ENCODE measurements at places on chromosomes 5 and 9. TPM values are rescaled to one million over a fixed set of nuclear protein-coding genes. Genes with fewer than 3 reads are reported as not detected.

Gene C5orf52
- not detected for total RNA-seq

Gene TERT
- total RNA-seq, result 0.85 TPM

Gene PFN3
- total RNA-seq, result not detected

Gene NPR3
- 16.0 TPM for total RNA-seq

Gene PCDHA12
- 5.8 TPM for total RNA-seq

Gene IFNE
- not detected for total RNA-seq

Gene PRDM12
- total RNA-seq, result not detected

Gene SNCAIP
- total RNA-seq, result 8.1 TPM

Gene RNF183
- total RNA-seq, result not detected

Gene SLC9A3
- total RNA-seq, result 12.3 TPM

Gene AMBP
- not detected for total RNA-seq

Gene LHX3
- not detected for total RNA-seq

DNA sequence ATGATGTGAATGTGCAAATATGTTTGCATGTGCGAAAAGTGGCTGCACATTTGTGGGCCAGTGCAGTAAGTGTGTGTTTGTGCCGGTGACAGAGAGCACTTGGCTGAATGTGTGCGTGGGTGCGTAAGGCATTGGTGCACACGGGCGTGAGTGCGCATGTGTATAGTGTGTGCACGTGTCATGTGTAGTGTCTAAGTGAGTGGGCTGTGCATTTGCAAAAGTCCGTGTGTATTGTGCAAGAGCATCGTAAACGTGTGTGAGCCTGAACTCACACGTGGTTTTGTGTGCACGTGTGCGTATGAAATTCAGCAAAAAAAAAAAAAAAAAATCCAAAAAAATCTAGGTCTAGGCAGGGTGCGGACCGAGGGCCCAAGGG lies 6.5 kb upstream of the EBF1 start:
- DNase-seq, result no peak

- no peak for DNase-seq
These were observed 4.3 kb downstream of the MTRR start for GRCh38 chr5:7873216-7873615.

DNA sequence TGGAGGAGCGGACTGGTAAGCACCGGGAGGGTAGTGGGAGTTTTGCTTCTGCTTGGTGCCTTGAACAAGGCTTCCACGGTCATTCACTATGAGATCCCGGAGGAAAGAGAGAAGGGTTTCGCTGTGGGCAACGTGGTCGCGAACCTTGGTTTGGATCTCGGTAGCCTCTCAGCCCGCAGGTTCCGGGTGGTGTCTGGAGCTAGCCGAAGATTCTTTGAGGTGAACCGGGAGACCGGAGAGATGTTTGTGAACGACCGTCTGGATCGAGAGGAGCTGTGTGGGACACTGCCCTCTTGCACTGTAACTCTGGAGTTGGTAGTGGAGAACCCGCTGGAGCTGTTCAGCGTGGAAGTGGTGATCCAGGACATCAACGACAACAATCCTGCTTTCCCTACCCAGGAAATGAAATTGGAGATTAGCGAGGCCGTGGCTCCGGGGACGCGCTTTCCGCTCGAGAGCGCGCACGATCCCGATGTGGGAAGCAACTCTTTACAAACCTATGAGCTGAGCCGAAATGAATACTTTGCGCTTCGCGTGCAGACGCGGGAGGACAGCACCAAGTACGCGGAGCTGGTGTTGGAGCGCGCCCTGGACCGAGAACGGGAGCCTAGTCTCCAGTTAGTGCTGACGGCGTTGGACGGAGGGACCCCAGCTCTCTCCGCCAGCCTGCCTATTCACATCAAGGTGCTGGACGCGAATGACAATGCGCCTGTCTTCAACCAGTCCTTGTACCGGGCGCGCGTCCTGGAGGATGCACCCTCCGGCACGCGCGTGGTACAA lies 556 bp downstream of the PCDHGC3 start:
- DNase-seq, result peak; percentile 78

DNA sequence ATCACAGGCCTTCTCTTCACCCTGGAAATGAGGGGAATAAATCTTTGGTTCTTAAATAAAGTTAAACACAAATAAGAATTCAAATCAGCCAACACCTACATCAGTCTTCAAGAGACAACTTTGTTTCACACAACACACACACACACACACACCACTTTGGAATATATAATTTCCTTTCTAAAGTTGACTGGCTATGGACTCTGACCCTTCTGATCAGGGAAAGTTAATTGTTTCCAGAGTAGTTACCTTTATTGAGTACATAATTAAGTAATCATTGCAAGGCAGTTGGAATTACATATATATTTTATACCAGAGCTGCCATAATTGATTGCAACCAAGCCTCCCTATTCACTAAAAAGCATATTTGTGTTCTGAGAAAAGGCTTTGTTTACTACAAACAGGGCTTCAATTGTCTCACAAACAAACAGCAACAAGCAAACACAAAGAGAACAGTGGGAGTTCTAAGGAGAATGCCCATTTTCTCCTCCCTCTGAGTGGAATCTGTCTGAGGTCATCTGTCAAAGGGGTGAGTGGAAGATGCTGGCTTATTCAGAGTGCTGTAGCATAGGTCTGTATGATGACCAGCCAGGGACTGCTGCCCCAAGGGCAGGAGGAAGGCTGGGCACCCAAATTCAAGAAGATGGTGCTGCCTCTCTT lies 136.6 kb downstream of the SEMA6A start:
- no peak for DNase-seq

DNA sequence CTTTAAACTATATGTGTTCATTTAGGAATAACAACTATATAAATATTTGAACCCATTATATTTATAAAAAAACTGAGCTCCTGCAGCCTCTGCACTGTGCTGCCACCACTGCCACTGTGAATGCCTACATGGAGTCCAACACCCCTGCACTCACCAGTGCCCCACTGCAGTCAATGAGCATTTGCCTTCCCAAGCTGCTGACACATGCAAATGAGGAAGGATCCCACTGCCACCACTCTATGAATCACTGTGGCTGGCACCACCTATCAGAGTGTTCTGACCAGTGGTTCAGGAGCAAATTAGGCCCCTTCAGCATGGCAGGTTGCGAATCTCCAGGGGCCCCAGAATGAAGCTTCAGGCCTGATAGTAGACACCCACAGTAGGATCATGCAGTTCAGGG lies 9.1 kb downstream of the IFNA5 start:
- no peak for DNase-seq

- DNase-seq, result no peak
These were observed 8.3 kb downstream of the ADAMTS12 start for GRCh38 chr5:33883482-33883881.

DNA sequence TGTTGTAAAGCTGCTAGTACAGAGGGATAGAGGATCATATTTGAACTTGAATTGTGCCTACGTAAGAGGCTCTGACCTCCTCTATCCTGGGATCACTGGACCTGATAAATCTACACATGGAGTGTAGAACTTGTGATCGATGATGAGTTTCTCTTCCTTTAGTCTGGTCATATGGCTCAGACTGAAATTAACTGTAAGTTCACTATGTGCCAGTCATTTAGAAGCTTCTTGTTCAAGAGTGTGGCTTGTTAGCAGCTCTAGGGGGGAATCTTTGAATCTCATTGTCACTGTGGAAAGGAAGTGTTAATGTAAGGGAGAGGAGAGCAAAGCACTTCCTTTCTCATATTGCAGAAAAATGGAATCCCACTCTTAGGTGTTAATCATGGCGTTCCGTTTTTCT lies 12.1 kb downstream of the ZBTB34 start:
- DNase-seq, result no peak

DNA sequence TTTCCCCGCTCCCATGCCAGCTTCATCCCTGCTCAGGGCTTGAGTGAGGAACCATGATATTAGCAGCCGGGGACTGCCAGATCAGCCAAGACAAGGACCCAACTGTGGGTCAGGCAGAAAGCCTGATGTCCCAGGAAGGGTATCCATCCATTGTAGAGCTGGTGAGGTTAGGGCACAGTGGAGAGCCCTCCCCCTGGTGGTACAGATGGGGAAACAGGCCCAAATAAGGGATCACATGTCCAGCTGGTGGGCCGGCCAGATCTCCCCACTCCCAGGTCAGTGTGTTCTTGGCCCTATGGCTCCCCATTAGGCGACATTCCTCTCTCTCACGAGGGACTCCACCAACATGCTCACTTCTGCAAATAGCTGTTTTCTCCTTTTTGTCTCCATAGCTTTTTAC lies 9.0 kb downstream of the CDX1 start:
- DNase-seq, result no peak

GRCh38 chr9:104412238-104412637 lies 91.8 kb upstream of the OR13F1 start:
- no peak for DNase-seq

GRCh38 chr5:180133060-180133459 lies 61.5 kb upstream of the RNF130 start:
- peak; percentile 49 for DNase-seq

- DNase-seq, result no peak
These were observed 315.3 kb downstream of the GADD45G start for GRCh38 chr9:89920131-89920530.

GRCh38 chr5:128084228-128085167 lies 932 bp downstream of the SLC12A2 start:
- DNase-seq, result peak; percentile 69

DNA sequence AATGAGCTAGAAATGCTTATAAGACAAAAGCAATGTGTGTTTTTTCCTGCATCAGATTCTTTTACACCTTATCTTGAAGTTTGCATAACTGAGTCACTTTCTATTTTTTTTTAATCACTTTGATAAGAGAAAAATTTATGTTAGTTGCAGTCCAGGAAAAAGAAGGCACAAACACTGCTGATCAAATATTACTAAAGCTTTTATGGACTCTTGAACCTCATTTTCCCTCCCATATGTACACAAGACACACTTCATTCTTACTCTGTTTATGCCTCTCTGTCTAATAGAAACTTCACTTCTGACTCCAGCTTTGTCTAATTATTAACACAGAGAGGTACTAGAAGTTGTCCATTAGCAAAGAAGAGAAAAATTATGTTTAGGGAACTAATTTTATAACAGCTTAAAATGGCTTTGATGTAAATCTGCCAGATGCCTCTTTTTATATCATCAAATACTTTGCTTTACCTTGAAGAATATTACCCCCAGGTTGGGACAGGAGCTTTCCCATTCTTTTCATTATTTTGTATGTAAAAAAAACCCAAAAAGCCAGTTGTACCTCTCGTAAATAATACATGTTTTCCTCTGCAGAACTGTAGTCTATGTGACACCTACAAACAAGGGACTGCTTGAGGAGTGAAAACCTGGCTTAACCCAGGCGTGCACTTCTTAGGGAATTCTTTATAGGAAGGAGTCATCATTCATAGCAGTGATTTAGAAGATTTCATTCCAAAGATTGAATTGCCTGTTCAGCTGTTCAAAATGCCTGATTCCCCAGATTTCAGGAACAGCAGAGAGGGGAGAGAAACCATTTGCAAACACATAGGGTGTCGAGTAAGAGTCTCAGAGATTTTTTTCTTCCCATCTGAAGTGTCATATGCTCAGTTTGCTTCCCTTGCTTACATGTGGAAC lies 72.6 kb downstream of the DAPK1 start:
- no peak for DNase-seq

GRCh38 chr9:14652729-14653377 lies 40.4 kb downstream of the ZDHHC21 start:
- DNase-seq, result no peak

GRCh38 chr9:75130621-75131230 lies 42.4 kb downstream of the OSTF1 start:
- DNase-seq, result no peak

- DNase-seq, result no peak
These were observed 43.9 kb downstream of the PDCD1LG2 start for GRCh38 chr9:5554254-5554653.

- DNase-seq, result no peak
These were observed 4.9 kb downstream of the TRAF1 start for GRCh38 chr9:120921661-120922181.

DNA sequence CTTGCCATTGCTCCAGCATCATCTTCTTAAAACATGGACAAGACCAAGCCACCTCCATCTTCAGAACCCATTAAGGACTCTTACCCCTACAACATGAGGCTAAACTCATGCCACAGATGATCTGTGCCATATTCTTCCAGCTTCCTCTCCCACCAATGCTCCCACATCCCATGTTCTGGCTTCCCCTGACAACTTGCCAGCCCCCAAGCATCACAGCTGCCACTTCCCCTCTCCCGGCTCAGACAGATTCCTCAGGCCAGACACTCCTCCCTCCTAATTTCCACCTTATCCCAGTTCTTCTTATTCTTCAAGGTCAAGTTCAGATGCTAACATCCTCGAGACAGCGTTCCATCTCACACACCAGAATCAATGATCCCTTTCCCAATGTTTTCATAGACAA lies 57.8 kb downstream of the ANKH start:
- no peak for DNase-seq

DNA sequence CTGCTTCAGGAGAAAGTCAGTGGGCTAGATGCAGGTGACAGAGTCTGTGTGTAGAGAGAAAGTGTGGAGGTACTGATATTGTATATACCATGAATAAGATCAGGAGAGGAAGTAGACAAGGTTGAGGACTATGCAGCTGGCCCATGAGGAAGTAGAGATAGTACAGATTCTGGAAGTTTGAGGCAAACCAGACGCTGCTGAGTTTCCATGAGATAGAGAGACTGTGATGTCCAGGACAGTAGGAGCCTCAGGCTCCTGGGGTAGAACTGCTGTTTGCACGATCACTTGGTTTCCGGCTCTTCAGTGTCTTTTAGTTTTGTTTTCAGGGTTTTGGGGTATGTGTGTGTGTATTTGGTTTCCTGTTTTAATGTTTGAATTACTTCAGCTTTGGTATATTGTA lies 13.6 kb downstream of the OTULINL start:
- no peak for DNase-seq

DNA sequence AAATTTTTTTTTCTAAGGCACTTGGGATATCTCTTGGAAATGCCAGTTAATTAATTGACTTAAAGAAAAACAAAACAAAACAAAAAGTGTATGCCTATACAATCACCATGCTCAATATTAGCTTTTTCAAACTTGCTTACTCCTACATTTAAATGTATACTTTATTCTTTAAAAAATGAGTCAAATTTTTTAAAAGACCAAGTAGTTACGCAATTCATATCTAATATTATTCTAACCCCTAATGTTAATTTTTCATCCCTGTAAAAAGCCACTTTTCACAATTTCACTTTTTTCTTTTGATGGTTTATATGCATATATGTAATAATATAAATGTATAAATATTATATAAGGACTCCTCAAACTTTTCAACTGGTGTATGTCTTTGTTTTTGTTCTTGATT lies 211.2 kb downstream of the PRDM9 start:
- DNase-seq, result no peak

GRCh38 chr9:33097192-33097591 lies 20.7 kb upstream of the SMU1 start:
- no peak for DNase-seq

DNA sequence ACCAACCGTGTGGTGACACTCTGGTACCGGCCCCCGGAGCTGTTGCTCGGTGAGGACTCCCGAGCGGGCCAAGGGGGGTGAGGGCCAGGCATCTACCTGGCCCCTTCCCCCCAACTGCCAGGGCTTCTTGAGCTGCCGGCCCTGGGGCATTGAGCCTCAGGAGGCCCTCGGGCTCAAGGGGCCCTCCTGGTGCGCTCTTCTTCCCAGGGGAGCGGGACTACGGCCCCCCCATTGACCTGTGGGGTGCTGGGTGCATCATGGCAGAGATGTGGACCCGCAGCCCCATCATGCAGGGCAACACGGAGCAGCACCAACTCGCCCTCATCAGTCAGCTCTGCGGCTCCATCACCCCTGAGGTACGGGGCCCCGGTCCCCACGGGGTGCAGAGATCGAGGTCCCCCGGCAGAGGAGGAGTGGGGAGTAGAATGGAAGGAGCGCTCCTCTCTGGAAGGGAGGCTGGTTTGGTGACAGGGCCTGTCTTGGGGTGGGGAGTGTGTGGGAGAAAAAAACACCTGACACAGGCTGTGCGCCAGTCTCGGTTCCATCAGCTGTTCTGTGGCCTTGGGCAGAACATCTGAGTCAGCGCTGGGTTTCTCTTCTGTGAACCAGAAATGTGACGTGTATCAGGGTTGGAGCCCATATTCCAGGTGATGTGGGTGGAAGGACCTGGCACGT lies 2.6 kb downstream of the CDK9 start:
- DNase-seq, result no peak
